Right ventricle myocardium superior (tissue), 1 donor: ENCODE measurements at places on chromosomes 3 and 15.

DNA sequence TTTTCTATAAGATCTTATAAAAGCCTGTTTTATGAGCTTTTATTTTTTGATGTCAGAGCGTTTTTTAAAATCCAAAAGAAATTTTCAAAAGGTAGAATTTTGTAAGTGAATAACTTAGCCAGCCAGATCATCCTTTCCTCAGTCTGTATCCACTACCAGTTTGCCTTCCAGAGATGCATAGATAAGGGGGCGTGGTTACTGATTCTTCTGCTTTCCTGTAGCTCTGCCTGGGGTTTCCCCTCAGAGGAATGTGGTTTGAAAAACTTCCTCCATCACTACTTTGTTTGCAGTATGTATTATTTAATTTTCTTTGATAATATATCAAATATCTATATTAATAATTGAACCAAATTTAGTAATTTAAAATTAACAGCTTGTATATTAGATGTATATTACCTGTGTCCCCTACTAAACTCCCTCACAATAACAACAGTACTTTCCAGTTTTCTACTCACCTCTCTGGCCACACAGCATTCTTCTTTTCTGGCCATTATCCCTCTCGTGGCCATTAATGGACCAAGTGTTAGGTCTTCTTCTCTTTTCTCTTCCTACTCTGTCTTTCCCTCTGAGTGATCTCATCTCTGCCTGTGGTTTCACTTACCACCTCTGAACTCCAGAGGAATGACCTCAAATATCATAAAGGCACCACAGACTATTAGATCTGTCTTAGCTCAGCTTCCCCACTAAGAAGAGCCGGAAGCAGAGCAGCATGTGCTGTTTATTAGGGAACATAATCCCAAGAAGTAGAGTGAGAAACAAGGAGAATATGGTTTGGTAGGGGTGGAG, 239.7 kb downstream of the UBE2E2 start:
- DNase-seq: no peak

- no peak for DNase-seq
These were observed 323.8 kb upstream of the AZI2 start for GRCh38 chr3:28672406-28672805.

DNA sequence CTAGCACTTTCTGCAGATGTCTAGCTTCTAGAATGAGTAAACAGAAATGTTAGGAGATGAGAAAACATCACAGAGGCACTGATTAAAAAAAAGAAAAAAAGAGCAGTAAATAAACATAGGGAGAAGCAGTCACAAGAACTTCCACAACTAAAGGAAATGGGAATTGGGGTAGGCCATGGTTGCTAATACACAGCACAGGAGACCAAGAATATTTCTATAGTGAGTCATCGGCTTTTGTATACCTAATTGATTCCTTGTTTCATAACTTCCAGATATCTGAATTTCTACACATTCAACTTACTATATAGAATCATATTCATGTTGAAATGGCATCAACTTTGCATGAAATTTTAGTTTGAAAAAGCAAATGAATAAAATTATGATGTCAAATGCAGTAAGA, 47.3 kb upstream of the TCF12 start:
- no peak for DNase-seq

- no peak for DNase-seq
These were observed 53.7 kb upstream of the CSTA start for GRCh38 chr3:122271246-122271898.

DNA sequence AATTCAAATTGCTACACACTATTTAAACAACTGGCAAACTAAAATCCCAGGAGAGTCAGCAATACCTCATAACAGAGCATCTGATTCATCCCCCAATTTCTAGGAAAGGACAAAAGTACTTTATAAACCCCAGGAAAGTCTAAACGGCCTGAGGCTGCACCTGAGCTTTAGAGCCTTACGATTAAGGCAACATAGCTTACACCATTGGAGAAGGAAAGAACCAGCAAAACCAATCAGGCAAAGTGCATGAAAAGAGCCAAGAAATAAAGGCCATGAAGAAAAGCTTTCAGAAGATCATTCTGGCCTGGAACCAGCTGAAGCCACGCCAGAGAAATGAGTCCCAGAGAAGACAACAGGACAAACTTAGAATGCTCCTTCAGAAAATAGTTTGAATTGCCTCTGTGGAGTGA, 48.1 kb downstream of the PTPN9 start:
- DNase-seq: peak; percentile 86
